ENCODE measurements at places on chromosomes 11 and 22.

- no peak for DNase-seq
Measured at GRCh38 chr22:39664485-39665200, 94.1 kb downstream of the CACNA1I start.

GRCh38 chr22:31276426-31277167 is 15.7 kb downstream of the PIK3IP1 start:
- no peak for DNase-seq

DNA sequence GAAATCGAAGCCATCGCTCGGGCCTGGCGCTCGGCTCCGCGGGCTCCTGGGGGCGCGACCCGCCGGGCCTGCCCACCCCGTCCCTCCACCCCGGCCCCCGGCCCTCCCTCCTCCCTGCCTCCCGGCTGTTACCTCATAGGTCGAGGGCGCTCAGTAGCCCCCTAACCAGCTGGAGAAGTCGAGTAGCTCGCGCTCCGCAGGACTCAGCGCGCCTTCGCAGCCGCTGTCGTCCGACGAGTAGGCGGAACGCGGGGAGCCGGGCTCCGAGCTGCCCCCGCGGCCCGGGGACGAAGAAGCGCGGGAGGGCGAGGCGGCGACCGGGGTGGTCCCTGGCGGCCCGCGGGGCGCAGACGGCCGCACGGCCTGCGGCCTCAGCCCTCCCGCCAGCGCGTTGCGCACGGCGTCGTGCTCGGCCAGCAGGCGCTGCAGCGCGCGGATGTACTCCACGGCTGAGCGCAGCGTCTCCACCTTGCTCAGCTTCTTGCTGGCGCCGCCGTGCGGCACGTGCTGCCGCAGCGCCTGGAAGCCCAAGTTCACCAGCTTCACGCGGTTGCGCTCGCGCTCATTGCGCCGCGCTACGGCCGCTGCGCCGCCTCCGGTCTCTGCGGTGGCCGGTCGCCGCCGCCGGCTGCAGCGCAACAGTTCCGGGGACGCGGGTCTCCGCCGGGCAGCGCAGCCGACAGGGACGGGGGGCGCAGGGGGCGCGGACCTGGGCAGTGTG is 627 bp downstream of the ASCL2 start:
- no peak for DNase-seq

- DNase-seq = no peak
Measured at GRCh38 chr11:92852229-92852628, 117.2 kb upstream of the MTNR1B start.
